ENCODE measurements at places on chromosomes 2 and 18.

DNA sequence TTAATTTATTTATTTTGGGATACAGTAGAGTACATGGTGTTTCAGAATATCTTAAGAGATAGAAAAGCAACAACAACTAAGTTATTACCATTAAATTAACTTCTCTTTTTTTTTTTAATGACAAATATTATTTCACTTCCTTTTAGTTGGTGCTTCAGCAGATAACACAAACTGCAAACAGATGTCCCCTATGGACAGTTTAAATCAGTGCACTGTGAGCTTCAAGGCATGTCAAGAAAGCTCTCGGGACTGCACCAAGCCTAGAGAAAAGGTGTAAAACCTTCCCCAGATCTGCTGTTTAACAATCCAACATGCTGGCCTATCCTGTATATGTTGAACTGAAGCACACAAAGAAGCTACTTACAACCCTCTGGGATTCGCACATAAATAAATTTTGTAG, 122.7 kb downstream of the TCF4 start:
- no peak for DNase-seq

GRCh38 chr2:65264821-65265670, 37.4 kb downstream of the ACTR2 start:
- DNase-seq: peak; percentile 71

GRCh38 chr2:121836611-121837010, 81.2 kb downstream of the TSN start:
- DNase-seq: no peak

DNA sequence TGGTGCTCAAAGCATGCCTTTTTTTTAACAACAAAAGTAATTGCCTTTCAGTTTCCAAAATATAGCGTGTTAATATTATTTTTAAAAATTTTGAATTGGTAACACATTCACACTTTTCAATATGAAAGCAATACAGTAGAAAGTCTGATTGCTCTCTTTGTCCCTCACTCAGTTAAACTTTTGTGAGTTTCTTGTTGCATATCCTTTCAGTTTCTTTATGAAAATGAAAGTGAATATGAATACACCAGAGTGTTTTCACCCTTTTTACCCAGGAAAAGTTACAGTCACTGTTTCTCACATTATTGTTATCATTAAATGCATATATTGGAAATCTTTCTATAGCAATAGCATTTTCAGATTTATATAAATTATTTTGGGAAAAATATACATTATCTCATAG, 377.4 kb upstream of the CRIM1 start:
- no peak for DNase-seq

GRCh38 chr18:11008505-11008904, 140.9 kb downstream of the PIEZO2 start:
- peak; percentile 58 for DNase-seq

GRCh38 chr2:240206630-240207029, 66.2 kb upstream of the OTOS start:
- no peak for DNase-seq
